Large intestine (tissue), 12 donors: ENCODE measurements at places on chromosomes 5 and 9. TPM values are rescaled to one million over a fixed set of nuclear protein-coding genes. Genes with fewer than 3 reads are reported as not detected.

PMPCA gene
- 64.7 TPM for polyA plus RNA-seq

SMC5 gene
- polyA plus RNA-seq: 37.8 TPM

DMXL1 gene
- polyA plus RNA-seq: 27.7 TPM

OXCT1 gene
- 19.4 TPM for polyA plus RNA-seq

ZNF474 gene
- polyA plus RNA-seq: 0.64 TPM

ADGRV1 gene
- polyA plus RNA-seq: 3.0 TPM

FGD3 gene
- 7.2 TPM for polyA plus RNA-seq

SLC36A2 gene
- not detected for polyA plus RNA-seq

FREM1 gene
- polyA plus RNA-seq: 10.0 TPM

TRIM36 gene
- polyA plus RNA-seq: 2.6 TPM

DPH7 gene
- polyA plus RNA-seq: 42.2 TPM

PCDHGA7 gene
- 0.69 TPM for polyA plus RNA-seq

INSL4 gene
- polyA plus RNA-seq: not detected

SPINK5 gene
- polyA plus RNA-seq: 0.70 TPM

KIF20A gene
- 13.8 TPM for polyA plus RNA-seq

BTNL8 gene
- 135 TPM for polyA plus RNA-seq

ZBED3 gene
- polyA plus RNA-seq: 16.6 TPM

MAP1B gene
- 31.0 TPM for polyA plus RNA-seq

SLC6A7 gene
- 5.7 TPM for polyA plus RNA-seq

LURAP1L gene
- polyA plus RNA-seq: 14.3 TPM

FKTN gene
- 16.5 TPM for polyA plus RNA-seq
